ENCODE measurements at places on chromosomes 3 and 15.

GRCh38 chr3:38489766-38490165 lies 6.4 kb upstream of the EXOG start:
- DNase-seq = no peak

GRCh38 chr3:33061782-33062181 lies 35.2 kb downstream of the GLB1 start:
- no peak for DNase-seq

- no peak for DNase-seq
Measured at GRCh38 chr3:32733631-32734229, 48.7 kb downstream of the CNOT10 start.

- DNase-seq = no peak
Measured at GRCh38 chr15:28921919-28922706, 36.3 kb downstream of the APBA2 start.

DNA sequence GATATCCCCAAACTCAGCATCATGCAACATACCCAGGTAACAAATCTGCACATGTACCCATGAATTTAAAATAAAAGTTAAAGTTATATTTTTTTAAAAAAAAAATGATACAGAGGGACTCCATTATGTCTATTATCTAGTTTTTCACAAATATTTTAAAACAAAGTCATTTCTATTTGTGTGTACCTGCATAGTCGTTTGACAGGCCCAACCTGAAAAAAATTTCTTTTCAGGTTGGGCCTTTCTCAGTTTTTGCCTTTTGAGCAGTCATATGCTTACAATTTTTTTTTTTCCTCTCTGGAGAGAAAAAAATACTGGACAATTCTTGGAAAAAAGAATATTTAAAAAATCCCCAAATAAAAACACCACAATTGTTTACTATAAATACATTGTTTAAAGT lies 459.5 kb downstream of the FOXP1 start:
- DNase-seq = no peak

GRCh38 chr3:36762918-36763849 lies 1.2 kb downstream of the DCLK3 start:
- DNase-seq = no peak

DNA sequence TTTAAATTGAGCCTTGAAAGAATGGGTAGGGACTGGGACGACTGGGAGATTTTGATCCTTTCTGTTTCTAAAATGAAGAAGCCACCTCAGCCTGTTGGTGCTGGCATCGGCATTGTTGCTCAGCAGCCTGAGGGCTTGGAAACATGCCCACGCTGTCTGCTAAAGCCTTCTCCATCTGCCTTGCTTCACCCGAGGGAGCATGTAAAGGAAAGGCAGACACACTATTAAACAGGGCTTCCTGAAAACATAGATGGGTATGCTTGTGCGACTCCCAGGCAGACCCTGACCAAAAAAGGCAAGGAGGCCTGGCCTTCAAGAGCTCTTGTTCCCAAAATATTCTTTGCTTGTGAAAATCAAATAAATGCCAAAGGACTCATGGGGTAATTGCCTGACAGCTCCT lies 84.2 kb upstream of the SLC4A7 start:
- DNase-seq = no peak

- DNase-seq = no peak
Measured at GRCh38 chr3:38579141-38579540, 70.3 kb downstream of the SCN5A start.

GRCh38 chr3:45104715-45105711 lies 41.2 kb downstream of the CDCP1 start:
- no peak for DNase-seq

GRCh38 chr15:43520138-43520537 lies 2.7 kb downstream of the MAP1A start:
- no peak for DNase-seq

DNA sequence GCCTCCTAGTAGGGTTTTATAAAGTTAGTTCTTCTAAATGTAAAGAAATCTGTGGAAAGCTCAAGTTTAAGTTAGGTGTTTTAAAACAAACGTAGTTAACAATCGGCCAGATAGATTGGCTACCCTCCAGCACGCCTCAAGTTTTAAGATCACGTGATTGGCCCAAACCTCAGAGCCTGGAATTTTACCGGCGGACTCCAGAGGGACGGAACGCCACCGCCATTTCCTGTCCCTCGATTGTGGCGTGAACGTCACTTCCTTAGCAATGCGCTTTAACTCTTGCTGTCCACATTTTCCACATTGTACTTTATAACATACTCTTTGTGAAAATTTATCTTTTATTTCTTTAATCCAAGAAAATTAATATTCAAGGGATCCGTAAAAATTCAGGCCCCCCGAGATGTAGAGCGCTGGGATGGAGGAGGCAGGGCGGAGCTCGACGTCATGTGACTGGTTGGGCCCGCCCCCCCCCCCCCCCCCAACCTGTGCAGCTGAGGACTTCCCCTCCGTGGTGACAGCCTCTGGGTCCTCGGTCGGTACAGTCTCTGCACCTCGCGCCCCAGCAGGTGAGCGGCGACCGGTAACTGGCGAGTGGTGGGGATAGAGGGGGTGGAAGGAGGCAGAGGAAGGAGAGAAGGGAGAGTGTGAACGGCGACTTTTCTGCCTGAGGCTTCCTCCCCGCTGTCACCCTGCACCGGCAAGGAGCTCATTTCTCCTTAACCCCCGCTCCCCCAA lies at the start of gene ATP6V1A:
Gene ATP6V1A, plus strand, starts transcription at position 488 of the 735 bp plus-strand sequence. CDS start 31,719 bp downstream, outside the sequence.
- DNase-seq = peak; percentile 78
